NCI-H510A treated with DMSO at 0.1 percent for 48 hours (cell line): ENCODE measurements at places on chromosomes 3 and 15.

DNA sequence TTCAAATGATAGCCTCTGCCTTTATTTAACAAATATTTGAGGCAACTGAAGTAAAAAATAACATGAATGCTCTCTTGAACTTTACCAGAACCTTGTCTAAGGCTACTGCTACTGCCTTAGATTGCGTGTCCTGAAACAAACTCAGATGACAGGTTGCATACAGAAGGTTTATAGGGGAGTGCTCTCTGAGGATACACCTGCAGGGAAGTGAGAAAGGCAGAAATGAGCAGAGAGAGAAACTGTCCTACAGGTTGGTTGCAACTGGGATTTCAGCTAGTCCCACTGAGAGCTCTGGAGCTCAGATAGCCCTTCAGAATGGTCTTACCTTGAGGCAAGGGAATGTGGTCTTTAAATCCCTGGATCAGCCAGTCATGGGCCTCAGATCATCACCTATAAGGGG, 165.5 kb downstream of the IL5RA start:
- no peak for DNase-seq

- DNase-seq: no peak
These were observed 591.7 kb downstream of the RSL24D1 start for GRCh38 chr15:54605043-54605442.

DNA sequence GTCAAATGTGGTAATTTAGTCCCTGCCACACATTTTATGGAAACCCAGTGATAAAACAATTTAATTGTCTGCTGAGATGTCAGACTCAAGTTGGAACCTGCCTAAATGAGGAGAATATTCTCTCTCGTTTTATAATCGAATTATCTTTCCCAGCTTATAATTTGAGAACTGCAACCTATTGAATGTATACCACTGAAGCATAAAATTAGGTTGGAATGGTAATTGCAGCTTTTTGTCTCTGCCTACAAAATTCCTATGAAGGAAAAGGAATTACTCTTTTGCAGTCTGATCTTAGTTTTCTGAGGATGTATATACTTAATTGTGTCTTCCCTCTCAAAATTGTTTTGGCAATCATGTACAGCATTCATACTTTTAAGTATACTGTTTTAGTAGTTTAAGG, 28.9 kb downstream of the RAD51 start:
- DNase-seq: no peak

DNA sequence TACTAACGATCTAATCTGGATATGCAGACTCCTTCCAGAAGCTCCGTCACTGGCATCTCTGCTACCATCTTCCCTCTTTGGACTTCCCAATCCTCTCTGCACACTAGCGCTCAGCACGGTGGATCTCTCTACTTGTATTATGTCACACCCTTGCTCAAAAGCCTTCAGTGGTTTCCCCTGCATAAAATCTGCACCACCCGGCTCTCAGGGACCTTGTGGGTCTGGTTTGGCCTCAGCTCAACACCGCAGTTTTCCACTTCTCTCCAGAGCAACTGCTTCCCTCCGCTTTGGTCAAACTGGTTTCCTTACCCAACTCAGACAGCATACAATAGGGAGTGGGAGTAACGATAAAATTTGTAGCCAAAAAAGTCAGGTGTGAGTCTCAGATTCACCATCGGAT, 30.7 kb upstream of the HES1 start:
- no peak for DNase-seq

DNA sequence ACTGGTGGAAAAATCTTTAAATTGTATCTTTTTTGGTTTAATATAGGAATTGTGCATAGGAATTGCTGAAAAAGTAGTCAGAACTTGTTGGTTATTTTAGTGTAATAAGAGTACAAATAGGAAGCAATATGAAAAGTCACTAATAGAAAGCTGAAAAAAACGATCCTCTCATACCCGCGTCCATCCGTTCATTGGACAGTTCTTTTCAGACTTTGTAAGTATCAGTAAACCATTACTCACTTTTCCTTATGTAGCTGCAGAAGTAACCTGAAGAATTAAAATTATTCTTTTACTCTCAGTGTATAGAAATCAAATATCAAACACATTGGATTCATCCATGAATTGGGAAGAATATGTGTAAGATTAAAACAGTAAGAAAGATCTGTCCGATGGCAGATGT, 4.4 kb downstream of the FNDC3B start:
- DNase-seq: no peak

- DNase-seq: no peak
These were observed 6.6 kb downstream of the SOX2 start for GRCh38 chr3:181718369-181718768.

DNA sequence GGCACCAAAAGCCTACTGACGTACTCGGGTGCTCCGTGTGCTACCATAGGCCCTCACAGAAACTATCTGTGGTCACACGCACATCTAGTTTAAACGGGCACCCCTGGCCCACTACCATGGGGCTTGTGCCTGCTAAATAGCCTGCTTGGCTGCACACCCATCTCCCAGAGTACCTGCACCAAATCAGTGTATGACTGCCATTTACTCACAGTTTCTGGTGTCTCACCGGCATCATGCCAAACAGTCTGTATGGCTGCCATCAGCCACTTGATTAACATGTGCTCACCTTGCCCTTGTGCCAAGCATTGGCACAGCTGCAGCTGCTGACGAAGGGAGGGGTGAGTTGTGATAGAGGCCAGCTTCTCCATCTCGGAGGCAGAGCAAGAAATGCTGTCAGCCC, 232.7 kb downstream of the IGSF11 start:
- DNase-seq: no peak

DNA sequence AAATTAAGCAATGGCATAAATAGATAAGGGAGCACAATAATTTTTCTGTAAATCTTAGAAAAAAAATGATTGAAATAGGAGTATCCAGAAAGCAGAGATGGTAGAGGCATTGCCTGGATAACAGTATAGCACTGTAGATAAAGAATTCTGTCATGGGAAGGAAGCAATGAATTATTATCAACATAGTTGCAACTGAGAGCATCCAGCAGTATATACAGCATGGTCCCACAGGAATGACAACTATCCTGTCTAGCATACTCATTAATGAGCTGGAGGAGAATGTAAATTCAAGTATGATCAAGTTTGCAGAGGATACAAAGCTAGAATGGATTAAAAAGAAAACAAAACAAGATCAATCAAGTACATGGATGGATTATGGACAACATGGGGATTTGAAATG, 90.8 kb downstream of the DPH6 start:
- no peak for DNase-seq

GRCh38 chr3:69460034-69460433, 74.1 kb upstream of the FRMD4B start:
- no peak for DNase-seq

DNA sequence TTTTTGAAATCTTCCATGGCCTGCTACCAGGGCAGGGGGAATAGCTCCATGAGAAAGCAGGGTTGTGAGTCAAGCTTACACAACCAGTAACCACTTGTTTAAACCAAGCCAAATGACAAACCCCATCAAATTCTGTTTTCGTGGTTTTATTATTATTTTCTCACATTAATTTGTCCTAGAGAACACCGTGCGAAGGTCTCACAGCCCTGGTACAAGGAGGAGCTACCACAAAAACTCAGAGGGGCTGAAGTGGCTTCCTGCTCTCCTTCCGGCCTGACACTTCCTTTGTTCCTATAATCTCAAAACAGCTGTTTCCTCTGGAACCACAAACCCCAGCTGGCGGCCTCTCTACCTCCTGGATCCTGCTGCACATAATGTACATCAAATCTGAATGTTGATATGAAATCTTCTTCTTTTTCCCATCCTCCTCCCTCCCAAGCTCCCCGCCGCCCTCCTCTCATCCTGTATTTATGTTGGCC, 375.9 kb downstream of the MCTP2 start:
- DNase-seq: no peak

- no peak for DNase-seq
These were observed 6.7 kb downstream of the COLQ start for GRCh38 chr3:15514663-15515340.

DNA sequence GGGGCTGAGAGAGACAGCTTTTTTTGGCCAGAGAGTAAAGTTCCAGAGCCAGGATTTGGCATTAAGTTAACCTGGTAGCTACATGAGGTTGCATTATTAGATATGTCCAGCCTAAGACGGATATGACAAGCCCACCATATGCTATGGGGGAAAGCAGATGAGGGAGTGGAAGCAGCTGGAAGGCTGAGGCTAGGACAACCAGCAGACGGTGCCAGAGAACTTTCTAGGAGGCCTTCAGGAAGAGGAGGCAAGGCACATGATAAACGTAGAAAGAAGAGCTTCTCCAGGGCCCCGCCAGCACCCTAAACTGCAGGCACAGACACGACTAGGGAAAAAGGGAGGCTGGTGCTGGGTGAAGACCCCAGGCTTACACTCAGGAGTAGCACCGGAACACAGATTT, 87.0 kb downstream of the CTNNB1 start:
- DNase-seq: no peak

DNA sequence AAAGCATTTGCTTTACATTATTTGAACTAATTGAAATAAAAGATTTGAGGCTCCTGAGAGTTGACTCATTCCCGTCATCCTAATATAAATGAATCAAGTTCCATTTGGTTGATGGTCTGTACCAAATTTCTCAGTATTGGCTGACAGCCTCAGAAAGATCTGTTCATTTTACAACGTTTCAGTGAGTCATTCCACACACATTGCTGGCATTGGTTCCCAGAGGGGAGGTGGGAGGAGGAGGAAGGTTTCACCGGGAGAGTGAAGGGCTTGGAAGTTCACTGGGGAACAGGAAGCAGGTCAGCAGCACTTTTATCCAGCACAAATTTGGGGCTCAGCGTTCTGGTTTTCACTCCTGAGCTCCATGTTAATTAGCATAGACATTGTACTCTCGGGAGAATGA, 176.7 kb upstream of the CADPS start:
- no peak for DNase-seq

GRCh38 chr15:101407439-101407838, 82.1 kb downstream of the PCSK6 start:
- no peak for DNase-seq

GRCh38 chr3:39080026-39080425, 27.4 kb downstream of the GORASP1 start:
- no peak for DNase-seq

GRCh38 chr15:89146366-89146765, 58.1 kb downstream of the ABHD2 start:
- no peak for DNase-seq

GRCh38 chr3:58051196-58051595, 43.0 kb downstream of the FLNB start:
- no peak for DNase-seq

DNA sequence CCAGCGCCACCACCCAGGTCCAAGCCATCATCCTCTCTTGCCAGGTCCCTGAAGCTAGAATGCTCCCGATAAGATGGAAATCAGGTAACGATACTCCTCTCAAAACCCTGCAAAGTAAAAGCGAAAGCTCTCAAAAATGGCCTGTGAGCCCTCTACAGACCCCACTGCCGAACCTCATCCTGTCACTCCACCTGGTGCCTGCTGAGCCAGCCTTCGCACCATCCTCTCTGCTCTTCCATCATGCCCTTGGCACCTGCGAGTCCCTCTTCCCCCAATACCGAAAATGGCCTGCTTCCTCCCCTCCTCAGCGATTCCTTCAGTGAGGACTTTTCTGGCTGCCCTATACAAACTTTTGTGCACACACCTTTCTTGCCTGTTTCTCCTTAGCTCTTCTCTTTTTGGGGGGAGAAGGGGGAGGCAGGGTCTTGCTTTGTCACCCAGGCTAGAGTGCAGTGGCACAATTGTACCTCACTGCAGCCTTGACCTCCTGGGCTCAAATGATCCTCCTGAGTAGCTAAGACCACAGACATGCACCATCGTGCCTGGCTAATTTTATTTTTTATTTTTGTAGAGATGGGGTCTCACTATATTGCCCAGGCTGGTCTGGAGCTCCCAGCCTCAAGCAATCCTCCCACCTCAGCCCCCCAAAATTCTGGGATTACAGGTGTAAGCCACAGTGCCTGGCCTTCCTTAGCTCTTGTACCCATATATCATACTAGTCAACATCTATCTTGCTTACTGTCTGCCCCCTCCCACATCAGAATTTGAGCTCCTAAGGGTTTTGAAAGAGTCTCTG, 3.0 kb downstream of the IDH2 start:
- DNase-seq: no peak

- no peak for DNase-seq
These were observed 17.7 kb downstream of the KLF15 start for GRCh38 chr3:126339466-126339865.

DNA sequence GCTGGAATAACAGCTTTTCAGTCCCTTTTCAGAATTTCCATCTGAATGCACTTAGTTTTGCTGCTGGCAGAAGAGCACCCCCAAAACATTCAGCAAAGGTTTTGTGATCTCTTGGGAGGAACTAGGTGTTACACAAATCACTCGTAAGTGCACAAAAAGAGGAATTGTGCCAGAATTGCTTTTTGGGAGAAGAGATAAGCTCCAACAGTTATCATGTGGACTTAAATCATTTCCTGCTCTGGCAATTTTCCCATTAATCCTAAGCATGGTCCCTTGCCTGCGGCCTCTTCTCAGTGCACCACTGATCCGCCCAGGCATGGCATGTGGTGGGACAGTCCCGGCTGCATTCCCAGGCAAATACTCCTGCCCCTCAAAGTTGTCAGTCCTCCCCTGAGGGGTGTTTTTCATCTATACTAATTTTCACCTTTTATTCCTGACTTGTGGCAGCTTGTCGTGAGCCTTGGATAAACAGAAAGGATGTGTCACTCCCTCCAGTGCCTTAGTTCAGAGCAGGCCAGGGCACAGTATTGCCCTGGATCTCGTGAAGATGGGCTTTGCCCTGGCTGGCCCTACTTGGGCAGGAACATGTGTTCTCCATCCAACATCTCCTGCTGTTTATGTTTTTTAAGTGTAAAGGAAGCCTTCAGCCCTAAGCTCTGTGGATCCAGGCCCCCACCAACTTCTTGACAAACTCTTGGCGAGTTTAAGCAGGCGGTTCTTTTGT, 44.6 kb upstream of the VILL start:
- no peak for DNase-seq

GRCh38 chr15:53535886-53536285, 223.6 kb downstream of the WDR72 start:
- no peak for DNase-seq

GRCh38 chr15:35673093-35673684, 127.2 kb upstream of the DPH6 start:
- DNase-seq: no peak

DNA sequence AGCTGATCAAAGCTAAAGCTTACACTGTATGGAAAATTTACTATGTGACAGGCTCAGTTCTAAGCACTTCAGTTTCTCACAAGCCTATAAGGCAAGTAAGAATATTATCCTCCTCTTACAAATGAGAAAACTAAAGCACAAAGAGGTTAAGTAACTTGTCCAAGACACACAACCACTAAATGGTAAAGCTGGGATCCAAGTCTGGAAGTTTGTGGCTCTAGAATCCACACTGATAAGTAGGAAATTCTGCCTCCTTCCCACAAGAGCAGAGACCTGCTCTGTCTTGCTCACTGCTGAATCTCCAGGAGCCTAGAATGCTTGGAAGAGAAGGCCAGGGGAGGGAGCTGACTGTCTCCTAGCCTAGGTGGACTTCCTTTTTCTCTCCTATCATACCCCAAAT, 60.6 kb downstream of the MAGI1 start:
- DNase-seq: no peak
